ENCODE measurements at places on chromosomes 1 and 21.

GRCh38 chr1:87956072-87956471 is 627.4 kb downstream of the LMO4 start:
- H3K27me3 ChIP-seq, result no peaks in the 10 kb centered on the region
- peak overlapping the region; percentile 67 for H3K27ac ChIP-seq
- no peak overlapping the region for H3K4me3 ChIP-seq
- no peaks in the 10 kb centered on the region for H3K36me3 ChIP-seq

DNA sequence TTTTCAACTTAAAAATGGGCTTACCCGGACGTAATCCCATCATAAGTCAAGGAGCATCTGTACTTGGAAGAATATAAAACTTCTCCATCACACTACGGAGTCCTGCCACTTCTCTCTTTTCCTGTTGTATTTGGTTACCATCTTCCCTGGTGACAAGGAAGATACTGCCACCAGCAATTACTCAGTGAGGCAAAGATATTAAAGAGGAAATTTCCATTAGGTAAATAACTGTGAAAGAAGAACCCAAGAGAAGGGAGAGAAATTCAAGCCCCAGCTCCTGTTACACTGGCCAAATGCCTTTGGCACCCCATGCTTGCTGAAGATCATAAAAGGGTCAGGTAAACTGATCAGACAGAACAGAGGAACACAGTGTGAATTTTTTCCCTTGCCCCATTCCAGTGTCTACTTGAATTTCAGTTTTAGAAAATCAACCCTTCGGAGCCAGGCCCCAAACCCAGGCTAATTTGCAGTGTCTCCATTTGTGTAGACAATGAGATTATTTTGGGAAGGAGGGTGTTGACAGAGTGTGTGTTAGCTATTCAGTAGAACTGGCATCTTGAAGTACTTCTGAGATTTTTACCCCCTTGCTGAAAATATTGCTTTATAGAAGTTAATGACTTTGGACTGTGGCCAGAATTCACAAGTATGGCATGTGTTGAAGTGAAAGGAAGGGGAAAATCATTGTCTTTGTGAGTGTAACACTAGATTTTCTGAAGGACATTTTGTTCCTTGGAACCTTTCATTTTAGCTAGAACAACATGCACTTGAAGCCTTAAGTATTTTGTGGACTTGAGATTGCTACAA is 167.1 kb downstream of the DHRS3 start:
- no peaks in the 10 kb centered on the region for H3K27me3 ChIP-seq
- H3K4me3 ChIP-seq, result no peak overlapping the region
- H3K4me1 ChIP-seq, result peaks cover 37% of the 10 kb centered on the region
- H3K27ac ChIP-seq, result no peak overlapping the region
- DNase-seq, result peak; percentile 82
- no peaks in the 10 kb centered on the region for H3K36me3 ChIP-seq

- DNase-seq, result peak; percentile 59
- H3K4me3 ChIP-seq, result no peak overlapping the region
- H3K27me3 ChIP-seq, result peaks cover 14% of the 10 kb centered on the region
- H3K4me1 ChIP-seq, result peaks cover 22% of the 10 kb centered on the region
- H3K36me3 ChIP-seq, result no peaks in the 10 kb centered on the region
- H3K27ac ChIP-seq, result no peak overlapping the region
These were observed 44.4 kb upstream of the RABGAP1L start for GRCh38 chr1:174114788-174115448.

GRCh38 chr1:188778578-188778977 is 1699.1 kb downstream of the BRINP3 start:
- no peak overlapping the region for H3K4me3 ChIP-seq
- no peaks in the 10 kb centered on the region for H3K4me1 ChIP-seq
- no peaks in the 10 kb centered on the region for H3K27me3 ChIP-seq
- no peak for DNase-seq

- H3K27ac ChIP-seq, result no peak overlapping the region
- H3K27me3 ChIP-seq, result peaks cover 46% of the 10 kb centered on the region
- no peaks in the 10 kb centered on the region for H3K36me3 ChIP-seq
- no peaks in the 10 kb centered on the region for H3K4me1 ChIP-seq
- H3K4me3 ChIP-seq, result no peak overlapping the region
These were observed 120.0 kb downstream of the SETD4 start for GRCh38 chr21:35940074-35940927.

GRCh38 chr1:27176323-27176722 is 21.4 kb upstream of the SLC9A1 start:
- H3K27ac ChIP-seq, result no peak overlapping the region
- no peaks in the 10 kb centered on the region for H3K36me3 ChIP-seq
- no peaks in the 10 kb centered on the region for H3K27me3 ChIP-seq
- H3K4me3 ChIP-seq, result no peak overlapping the region

- DNase-seq, result no peak
- peaks cover 8% of the 10 kb centered on the region for H3K4me1 ChIP-seq
- H3K36me3 ChIP-seq, result no peaks in the 10 kb centered on the region
- no peak overlapping the region for H3K27ac ChIP-seq
- H3K4me3 ChIP-seq, result no peak overlapping the region
These were observed 116.7 kb downstream of the DMRTB1 start for GRCh38 chr1:53575955-53576320.

DNA sequence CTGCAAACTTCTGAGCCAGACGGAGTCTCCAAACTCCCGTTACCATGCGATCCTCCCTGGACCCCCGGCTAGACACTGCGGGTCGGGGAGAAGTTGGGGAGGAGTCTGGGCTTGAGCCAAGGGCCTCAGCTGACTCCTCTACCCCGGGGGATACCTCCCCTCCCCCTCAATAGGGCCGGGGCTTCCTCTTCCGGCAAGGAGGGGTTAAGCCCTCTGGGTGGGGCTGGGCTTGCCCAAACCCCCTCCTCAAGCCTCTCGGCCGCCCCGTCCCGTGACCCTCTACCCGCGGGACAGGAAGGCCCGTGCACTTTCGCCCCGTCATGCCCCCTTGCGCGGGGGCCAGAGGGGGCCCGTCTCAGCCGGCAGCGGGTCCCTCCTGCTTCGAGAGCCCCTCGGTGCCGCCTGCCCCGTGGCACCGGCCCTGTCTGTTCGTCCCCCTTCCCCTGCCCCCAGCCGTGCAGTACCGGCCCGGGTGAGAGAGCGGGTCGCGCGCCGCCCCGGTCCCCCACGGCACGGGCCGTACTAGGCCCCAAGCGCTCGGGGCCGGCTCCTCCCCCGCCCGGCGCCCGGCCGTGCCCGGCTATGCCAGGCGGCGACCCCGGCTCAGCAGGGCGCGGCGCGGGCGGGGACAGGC is 652 bp downstream of the ARL8A start:
- H3K4me1 ChIP-seq, result peaks cover 6% of the 10 kb centered on the region
- peak; percentile 27 for DNase-seq
- peak overlapping the region; percentile 87 for H3K4me3 ChIP-seq
- peaks cover 4% of the 10 kb centered on the region for H3K27me3 ChIP-seq
- no peaks in the 10 kb centered on the region for H3K36me3 ChIP-seq

DNA sequence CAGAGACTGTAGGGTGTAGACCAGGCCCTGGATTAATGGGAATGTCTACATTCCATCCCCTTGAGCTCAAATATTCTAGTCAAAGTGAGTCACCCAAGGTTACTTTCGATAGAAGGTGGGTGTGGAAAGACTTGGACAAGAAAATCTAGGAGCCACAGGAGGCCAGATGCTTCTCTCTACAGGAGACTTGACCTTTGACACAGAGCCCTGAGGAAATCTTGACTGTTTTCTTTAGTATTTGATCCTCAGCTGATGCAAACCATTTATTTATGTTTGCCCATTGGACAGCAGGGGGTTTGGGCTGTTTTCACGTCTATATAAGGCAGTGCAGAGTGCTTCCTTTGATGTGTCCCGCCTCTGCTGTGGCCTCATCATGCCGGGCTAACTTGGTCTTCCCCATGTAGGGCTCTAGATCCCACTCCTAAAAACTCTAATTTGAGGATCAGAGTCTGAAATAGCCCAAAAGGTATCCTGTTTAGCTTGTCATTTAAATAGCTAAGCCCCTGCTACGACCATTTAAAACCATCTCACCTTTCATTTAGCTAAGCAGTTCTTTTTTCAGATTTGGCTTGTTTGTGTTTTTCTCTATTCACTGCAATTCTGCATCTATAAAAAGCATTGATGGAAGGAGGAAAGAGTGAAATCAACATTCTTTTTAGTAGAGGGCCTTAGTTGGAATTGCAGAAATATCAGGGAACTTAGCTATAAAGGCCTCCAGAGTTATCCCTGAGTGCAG is 15.5 kb upstream of the MAP3K7CL start:
- H3K36me3 ChIP-seq, result no peaks in the 10 kb centered on the region
- no peaks in the 10 kb centered on the region for H3K4me1 ChIP-seq
- no peak overlapping the region for H3K27ac ChIP-seq
- H3K4me3 ChIP-seq, result no peak overlapping the region

- H3K4me1 ChIP-seq, result peaks cover 5% of the 10 kb centered on the region
- H3K4me3 ChIP-seq, result no peak overlapping the region
- no peak for DNase-seq
- no peak overlapping the region for H3K27ac ChIP-seq
- peaks cover 7% of the 10 kb centered on the region for H3K27me3 ChIP-seq
- H3K36me3 ChIP-seq, result no peaks in the 10 kb centered on the region
These were observed 156.6 kb downstream of the TRABD2B start for GRCh38 chr1:47840393-47841190.

DNA sequence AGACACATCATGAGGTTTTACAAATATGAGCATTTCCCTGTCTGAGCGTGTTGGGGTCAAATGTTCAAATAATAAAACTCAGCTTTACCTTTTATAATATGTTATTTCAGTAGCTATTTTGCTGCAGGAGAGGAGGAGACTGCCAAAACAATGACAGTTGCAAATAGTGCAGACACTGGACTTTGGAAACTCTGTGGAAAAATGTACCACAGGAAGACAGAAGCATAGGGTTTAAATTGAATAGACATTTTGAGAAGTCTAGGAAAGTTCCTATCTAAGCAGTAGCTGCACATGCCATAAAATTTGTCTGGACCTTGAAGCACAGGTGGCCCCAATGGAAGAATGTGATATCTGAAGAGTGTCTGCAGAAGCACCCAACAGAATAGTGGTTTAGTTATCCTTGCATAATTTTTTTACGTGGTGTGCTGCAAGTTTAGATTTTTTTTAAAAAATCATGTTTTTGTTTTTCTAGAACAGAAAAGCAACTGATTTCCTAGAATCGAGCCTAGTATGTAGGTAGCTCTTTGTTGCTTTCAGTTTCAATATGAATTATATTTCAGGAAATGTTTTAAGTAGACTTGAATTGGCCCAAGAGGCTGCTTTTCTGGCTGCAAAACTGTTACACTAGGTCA is 14.0 kb upstream of the GBP5 start:
- no peaks in the 10 kb centered on the region for H3K36me3 ChIP-seq
- DNase-seq, result no peak
- H3K27ac ChIP-seq, result no peak overlapping the region
- H3K4me1 ChIP-seq, result peaks cover 5% of the 10 kb centered on the region
- H3K4me3 ChIP-seq, result no peak overlapping the region
- no peaks in the 10 kb centered on the region for H3K27me3 ChIP-seq

GRCh38 chr1:205446828-205447227 is 9.0 kb downstream of the BLACAT1 start:
- no peak overlapping the region for H3K27ac ChIP-seq
- H3K27me3 ChIP-seq, result no peaks in the 10 kb centered on the region
- H3K4me3 ChIP-seq, result no peak overlapping the region

DNA sequence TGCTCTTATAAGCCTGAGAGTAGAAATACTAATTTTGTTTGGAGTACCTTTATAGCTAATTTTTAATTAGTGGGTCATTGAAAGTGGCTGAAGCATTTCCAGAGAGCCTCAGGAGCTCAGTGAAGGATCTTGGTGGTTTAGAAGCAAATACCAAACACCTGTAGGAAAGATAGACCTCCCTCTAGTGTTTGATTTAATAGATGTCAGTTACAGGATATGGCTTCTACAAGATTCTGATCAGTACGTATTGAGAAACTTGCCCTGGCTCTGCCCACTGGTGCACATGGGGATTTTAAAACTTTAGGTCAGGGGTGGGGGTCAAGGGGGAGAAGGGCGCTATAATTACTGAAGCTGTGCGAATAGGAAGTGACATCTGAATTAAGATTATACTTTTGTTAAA is 122.2 kb downstream of the POU2F1 start:
- DNase-seq, result no peak
- H3K4me1 ChIP-seq, result no peaks in the 10 kb centered on the region

DNA sequence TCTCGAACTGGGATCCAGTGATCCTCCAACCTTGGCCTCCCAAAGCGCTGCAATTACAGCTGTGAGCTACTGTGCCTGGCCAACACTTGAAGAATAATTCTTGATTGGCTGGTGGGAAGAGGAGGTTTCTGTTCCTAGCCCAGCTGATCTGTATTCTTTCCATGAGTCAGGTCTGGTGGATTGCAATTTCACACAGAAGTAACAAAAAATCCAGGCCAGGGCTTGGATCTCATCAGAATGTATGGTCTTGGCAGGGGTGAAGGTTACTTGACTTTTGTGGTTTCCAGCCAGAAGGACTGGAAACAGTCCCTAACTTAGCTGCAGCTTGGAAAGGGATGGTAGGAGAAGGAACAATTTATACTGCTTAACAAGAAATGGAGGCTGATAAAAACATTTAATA is 5.1 kb upstream of the HP1BP3 start:
- H3K4me1 ChIP-seq, result peaks cover 6% of the 10 kb centered on the region
- no peaks in the 10 kb centered on the region for H3K27me3 ChIP-seq
- H3K27ac ChIP-seq, result no peak overlapping the region
- H3K36me3 ChIP-seq, result no peaks in the 10 kb centered on the region
- peak; percentile 95 for DNase-seq

DNA sequence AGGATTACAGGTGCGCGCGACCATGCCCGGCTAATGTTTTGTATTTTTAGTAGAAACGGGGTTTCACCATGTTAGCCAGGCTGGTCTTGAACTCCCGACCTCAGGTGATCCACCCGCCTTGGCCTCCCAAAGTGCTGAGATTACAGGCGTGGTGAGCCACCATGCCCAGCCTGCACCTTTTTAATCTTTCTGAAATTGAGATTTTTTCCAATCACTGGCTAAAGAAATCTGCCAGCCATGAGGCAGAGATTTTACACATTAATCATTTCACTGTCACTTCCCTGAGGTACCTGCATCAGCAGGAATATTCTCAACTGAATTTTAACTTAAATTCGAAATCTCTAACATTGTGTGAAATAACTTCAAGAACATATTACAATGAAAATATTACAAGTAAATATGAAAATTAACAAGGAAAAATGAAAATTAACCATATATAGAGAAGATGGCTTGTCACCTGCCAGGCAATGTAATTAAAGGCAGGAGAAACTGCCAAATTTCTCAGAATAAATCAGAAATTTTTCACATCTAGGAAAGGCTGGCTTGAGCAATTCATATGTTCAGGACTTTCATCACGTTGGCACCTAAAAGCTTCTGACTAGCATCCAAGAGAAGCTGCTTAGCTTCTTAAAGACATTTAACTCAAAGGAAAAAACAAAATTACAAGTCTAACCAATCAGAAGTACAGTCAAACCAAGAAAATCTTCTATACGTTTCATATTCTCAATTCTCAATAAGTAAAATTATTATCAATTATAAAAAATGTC is 5.9 kb downstream of the ANKRD13C start:
- no peak overlapping the region for H3K27ac ChIP-seq
- no peaks in the 10 kb centered on the region for H3K27me3 ChIP-seq
- H3K4me3 ChIP-seq, result no peak overlapping the region
- no peak for DNase-seq
- peaks cover 4% of the 10 kb centered on the region for H3K4me1 ChIP-seq
- no peaks in the 10 kb centered on the region for H3K36me3 ChIP-seq

GRCh38 chr1:42931108-42931539 is 27.5 kb downstream of the SLC2A1 start:
- peak overlapping the region; percentile 78 for H3K27ac ChIP-seq
- H3K36me3 ChIP-seq, result peaks cover 49% of the 10 kb centered on the region
- no peaks in the 10 kb centered on the region for H3K27me3 ChIP-seq
- no peak overlapping the region for H3K4me3 ChIP-seq
- no peaks in the 10 kb centered on the region for H3K4me1 ChIP-seq

- no peaks in the 10 kb centered on the region for H3K27me3 ChIP-seq
- DNase-seq, result no peak
- no peak overlapping the region for H3K27ac ChIP-seq
- no peaks in the 10 kb centered on the region for H3K36me3 ChIP-seq
These were observed 22.8 kb downstream of the S100A6 start for GRCh38 chr1:153513023-153513422.

GRCh38 chr21:24023402-24023801 is 1583.9 kb downstream of the MRPL39 start:
- H3K27me3 ChIP-seq, result no peaks in the 10 kb centered on the region
- H3K4me3 ChIP-seq, result no peak overlapping the region
- H3K27ac ChIP-seq, result no peak overlapping the region
- no peaks in the 10 kb centered on the region for H3K4me1 ChIP-seq
